Nucleus accumbens (tissue), 56 donors: ENCODE measurements at places on chromosomes 16 and 17.

DNA sequence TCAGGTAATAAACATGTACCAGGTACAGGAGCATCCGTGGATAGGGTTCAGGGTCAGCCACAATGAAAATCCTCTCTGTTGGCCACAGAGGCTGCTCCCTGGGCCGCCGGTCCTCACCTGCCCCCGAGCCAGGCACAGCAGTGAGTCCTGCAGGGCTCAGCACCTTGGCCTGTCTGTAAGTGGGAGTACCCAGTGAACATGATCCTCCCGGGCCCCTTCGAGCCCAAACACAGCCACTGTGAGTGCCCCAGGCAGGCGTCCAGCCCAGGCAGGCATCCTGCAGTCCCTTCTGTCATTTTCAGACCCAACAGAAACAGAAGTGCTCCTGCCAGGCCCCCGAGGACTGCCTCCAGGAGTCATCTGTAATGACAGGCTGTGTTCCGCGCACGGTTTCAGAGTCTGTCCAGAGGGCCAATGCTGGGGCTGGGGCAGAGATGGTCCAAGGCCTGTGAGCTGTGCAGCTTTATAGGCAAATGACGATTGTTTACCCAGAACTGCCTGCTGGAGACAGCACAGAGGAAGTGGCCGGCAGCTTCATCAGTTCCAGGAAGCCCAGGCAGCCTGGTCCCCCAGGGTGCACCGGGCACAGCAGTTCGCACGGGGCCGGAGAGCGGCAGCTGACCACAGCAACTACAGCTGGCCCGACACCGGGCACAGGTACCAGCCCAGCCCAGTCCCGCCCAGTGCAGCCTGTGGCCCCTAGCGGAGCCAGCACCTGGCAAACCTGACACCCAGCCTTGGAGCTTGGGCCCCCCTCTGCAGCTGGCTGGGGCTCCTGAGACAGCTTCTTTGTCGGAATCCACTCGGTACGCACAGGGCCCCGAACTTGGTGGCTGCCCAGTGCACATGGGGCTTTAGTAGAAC lies 13.2 kb downstream of the SLC7A5 start:
- no peak for DNase-seq

DNA sequence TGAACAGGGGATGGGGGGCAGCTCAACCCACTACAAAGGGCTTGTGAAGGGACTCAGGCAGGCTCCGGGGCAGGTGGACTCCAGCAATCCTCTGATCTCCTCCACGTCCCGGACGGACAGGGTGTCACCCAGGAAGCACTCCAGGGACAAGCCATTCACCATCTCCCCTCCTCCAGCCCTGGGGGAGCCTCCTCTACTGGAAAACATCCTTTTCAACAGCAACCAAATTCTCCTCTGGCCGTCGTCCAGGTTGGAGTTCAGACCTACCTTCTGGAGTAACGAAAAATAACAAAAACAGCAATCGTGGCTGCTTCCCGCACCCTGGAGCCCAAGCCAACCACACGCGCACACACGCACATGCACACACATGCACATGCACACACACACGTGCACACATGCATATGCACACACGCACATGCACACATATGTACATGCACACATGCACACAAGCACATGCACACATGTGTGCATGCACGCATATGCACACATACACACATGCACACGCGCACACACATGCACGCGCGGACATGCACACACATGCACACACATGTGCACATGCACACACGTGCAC lies 8.9 kb upstream of the RBFOX3 start:
- no peak for DNase-seq

DNA sequence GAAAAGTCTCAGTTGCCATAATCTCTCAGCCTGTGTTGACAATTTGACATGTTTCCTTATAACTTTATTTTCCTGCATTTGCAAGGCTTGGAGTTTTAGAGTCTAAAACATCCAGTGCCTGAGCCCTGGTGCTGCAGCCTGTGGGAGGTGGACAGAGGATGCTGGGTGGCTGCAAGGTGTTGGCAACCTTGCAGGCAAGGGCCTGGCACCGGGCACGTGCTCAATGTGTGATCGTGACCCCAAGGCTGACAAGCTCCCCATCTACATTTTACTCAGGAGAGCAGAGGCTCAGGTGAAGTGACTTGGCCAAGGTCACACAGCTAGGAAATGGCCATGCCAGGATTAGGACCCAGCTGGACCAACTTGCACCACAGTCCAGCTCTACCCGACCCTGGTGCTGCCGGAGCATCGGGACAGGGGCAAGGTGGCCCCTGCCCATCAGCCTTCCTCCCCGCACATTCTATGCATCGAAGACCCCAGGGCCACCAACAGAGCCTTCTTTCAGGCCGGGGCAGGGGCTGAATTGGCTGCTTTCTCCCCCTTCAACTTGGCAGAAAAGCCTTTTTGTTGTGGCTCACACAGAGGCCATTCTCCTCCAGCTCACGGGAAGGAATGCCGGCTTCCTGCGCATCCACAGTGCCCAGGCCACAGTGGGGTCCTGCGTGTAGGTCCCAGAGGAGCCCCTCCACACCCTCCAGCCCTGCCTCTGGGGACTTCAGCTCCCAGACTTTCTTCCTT lies 23.1 kb downstream of the MMP15 start:
- DNase-seq = no peak

DNA sequence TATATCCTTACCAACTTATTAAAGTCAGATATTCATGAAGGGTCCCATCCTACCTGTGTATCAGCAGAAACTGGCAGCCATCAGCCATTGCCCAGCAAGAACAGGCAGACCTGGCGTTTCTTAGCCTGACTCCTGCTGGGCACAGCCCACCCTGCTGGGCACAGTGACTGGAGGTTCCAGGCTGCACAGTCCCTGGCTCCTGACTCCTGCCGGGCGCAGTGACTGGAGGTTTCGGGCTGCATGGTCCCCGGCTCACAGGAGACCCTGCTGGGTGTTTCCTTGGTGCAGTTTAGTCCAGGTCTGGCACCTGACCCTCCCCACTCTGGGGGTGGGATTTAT lies 6.7 kb downstream of the TIMM22 start:
- no peak for DNase-seq
